Activated CD8-positive, alpha-beta memory T cell treated with anti-CD3 and anti-CD28 coated beads, Interleukin-2, amount 10 ng/mL, durations not matched to agents 7 days and 5 days (primary cell): ENCODE measurements at places on chromosomes 7 and 10. TPM values are rescaled to one million over a fixed set of nuclear protein-coding genes. Genes with fewer than 3 reads are reported as not detected.

SCIN gene
- 1.0 TPM for total RNA-seq

SPDYE11 gene
- not detected for total RNA-seq

DENND11 gene
- 17.0 TPM for total RNA-seq

MNX1 gene
- not detected for total RNA-seq

ZNF503 gene
- total RNA-seq = 0.80 TPM

RNF32 gene
- 2.9 TPM for total RNA-seq

ELMO1 gene
- total RNA-seq = 101 TPM

PNLIPRP2 gene
- not detected for total RNA-seq

RINT1 gene
- 25.7 TPM for total RNA-seq

ANLN gene
- total RNA-seq = 98.8 TPM

GRCh38 chr10:99814143-99814542, 31.7 kb downstream of the ABCC2 start:
- no peaks in the 10 kb centered on the region for H3K36me3 ChIP-seq
- no peak overlapping the region for H3K27ac ChIP-seq
- H3K27me3 ChIP-seq = no peaks in the 10 kb centered on the region
- no peaks in the 10 kb centered on the region for H3K4me1 ChIP-seq
- DNase-seq = no peak

GRCh38 chr10:113305871-113306270, 247.0 kb upstream of the HABP2 start:
- no peaks in the 10 kb centered on the region for H3K4me1 ChIP-seq
- no peak for DNase-seq
- H3K36me3 ChIP-seq = no peaks in the 10 kb centered on the region
- H3K4me3 ChIP-seq = no peak overlapping the region
- H3K27me3 ChIP-seq = peaks cover 19% of the 10 kb centered on the region

DNA sequence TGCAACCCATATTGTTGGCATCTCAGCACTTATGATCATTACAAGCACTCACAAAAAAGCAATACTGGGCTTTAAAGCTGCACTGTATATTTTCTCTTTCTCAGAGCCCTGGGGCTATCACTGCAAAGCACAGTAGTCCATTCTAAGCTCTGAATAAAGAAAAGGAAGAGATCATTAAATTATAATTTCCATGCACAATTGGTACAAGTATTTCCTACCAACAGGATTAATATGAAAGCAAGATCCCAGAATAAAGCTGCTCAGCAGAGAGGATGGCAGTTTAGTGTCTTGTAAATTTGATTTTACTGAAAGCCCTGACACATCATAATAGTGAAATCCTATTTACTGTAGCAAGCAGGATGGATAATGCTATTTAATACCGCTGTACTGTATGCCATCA, 205.3 kb downstream of the CHCHD3 start:
- no peaks in the 10 kb centered on the region for H3K27me3 ChIP-seq
- H3K36me3 ChIP-seq = no peaks in the 10 kb centered on the region
- DNase-seq = no peak
- H3K4me1 ChIP-seq = peaks cover 4% of the 10 kb centered on the region
- H3K27ac ChIP-seq = no peak overlapping the region

GRCh38 chr10:76961841-76962240, 675.8 kb downstream of the KCNMA1 start:
- no peaks in the 10 kb centered on the region for H3K36me3 ChIP-seq
- H3K4me3 ChIP-seq = no peak overlapping the region
- no peaks in the 10 kb centered on the region for H3K27me3 ChIP-seq
- H3K4me1 ChIP-seq = no peaks in the 10 kb centered on the region
- H3K27ac ChIP-seq = no peak overlapping the region

DNA sequence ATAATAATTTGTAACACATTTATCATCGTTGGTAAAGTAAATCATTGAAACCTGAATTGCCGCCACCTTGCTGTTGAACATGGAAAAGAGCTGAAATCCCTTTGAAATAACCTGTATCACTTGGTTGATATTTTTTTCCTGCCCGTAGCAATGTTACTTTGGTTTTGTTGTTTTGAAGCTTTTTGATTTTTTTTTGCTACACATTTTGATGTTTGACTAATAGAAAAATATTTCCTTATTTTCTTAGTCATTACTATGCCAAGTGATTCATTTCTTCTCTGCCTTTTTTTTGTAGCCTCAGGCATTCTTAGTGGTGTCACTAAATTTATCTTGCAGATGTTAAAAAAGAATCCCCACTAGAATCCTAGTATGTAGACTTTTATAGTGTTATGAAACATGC, 235.1 kb upstream of the MEOX2 start:
- H3K27me3 ChIP-seq = no peaks in the 10 kb centered on the region
- no peak overlapping the region for H3K4me3 ChIP-seq
- no peak for DNase-seq
- no peaks in the 10 kb centered on the region for H3K4me1 ChIP-seq
- H3K36me3 ChIP-seq = no peaks in the 10 kb centered on the region

DNA sequence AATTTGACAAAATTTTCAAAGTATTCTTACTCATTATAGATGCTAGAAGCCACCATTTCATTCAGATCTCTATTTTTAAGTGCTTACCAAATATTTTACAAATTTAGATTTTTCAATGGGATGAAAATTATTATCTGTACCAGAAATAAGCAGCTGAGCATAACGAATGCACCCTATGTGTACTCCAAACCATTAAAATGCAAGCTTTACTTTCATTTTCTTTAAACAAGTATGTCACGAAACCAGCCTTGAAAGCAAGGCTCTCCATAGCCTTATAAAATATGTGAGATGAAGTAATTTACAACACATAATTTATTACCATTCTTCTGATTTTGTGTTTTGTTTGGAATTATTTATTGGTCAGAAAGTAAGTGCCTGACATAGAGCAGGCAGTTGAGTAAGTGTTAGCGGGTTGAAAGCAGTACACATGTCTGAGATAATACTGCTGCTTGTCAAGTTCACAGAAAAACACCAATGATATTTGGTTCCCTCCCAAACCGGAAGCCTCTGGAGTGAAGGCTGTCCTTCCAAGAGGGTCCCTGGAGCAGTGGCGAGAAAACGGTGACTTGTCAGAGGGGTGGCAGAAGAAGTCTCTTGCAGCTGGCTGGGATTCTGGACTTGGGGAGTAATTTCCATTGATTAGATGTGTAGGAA, 322.7 kb upstream of the PFKP start:
- no peak overlapping the region for H3K27ac ChIP-seq
- no peaks in the 10 kb centered on the region for H3K4me1 ChIP-seq
- H3K27me3 ChIP-seq = no peaks in the 10 kb centered on the region
- no peak overlapping the region for H3K4me3 ChIP-seq
- no peaks in the 10 kb centered on the region for H3K36me3 ChIP-seq

GRCh38 chr7:6146666-6147065, 115.5 kb downstream of the ANKRD61 start:
- DNase-seq = no peak
- peaks cover 48% of the 10 kb centered on the region for H3K36me3 ChIP-seq

GRCh38 chr7:134988161-134988560, 1.9 kb downstream of the AGBL3 start:
- DNase-seq = no peak
- peaks cover 22% of the 10 kb centered on the region for H3K36me3 ChIP-seq
- H3K4me1 ChIP-seq = peaks cover 48% of the 10 kb centered on the region
- H3K27ac ChIP-seq = no peak overlapping the region
- no peaks in the 10 kb centered on the region for H3K27me3 ChIP-seq

DNA sequence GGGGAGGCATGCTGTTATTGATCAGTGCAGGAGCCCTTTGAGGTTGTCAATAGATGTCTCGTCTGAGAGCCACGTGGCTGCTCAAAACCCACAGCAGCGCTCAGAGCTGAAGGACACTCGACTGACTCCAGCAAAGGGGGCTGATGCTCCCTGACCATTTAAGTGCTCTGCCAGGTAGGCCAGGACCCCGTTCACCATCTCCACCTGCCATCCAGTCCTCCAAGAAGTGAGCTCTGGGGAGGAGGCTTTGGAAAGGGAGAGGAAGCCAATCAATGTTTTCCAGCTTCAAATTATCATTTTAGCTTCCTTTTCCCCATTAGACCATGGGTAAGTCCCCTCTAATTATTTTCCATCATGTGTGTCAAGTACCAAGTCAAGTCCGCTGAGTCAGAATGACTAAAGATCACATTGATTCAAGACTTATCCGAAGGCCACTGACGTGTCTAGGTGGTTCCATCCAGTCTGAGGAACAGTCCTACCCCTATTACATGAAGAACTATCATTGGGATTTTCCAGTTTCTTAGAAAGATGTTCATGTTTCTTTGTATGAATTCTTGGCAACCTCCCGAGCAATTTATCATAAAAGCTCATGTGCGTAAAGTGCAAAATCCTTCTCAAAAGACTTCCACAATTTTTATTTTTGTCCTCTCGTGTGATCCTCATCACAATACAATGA, 302.6 kb upstream of the LYZL1 start:
- H3K36me3 ChIP-seq = no peaks in the 10 kb centered on the region
- H3K4me3 ChIP-seq = no peak overlapping the region
- no peaks in the 10 kb centered on the region for H3K27me3 ChIP-seq
- H3K4me1 ChIP-seq = peaks cover 4% of the 10 kb centered on the region

DNA sequence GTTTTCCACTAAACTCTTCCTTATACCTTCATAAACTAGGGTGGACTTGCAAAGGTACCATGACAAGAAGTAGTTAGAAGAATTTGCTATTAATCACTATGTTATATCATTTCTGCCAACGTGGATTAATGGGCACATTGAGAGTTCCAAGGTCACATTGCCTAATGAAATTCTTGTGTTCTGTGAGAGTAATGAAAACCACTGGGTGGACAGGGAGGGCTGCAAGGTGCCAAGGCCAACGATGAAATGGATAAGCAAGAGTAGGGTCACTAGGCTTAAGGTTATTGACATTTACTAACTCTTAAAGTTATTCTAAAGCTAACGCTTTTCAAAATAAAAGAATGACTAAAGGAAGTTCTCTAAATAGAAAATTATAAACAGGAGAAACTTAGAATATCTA, 6.6 kb upstream of the ABCB4 start:
- no peaks in the 10 kb centered on the region for H3K4me1 ChIP-seq
- no peak overlapping the region for H3K27ac ChIP-seq
- peaks cover 16% of the 10 kb centered on the region for H3K27me3 ChIP-seq
- no peaks in the 10 kb centered on the region for H3K36me3 ChIP-seq
- H3K4me3 ChIP-seq = no peak overlapping the region
- no peak for DNase-seq

DNA sequence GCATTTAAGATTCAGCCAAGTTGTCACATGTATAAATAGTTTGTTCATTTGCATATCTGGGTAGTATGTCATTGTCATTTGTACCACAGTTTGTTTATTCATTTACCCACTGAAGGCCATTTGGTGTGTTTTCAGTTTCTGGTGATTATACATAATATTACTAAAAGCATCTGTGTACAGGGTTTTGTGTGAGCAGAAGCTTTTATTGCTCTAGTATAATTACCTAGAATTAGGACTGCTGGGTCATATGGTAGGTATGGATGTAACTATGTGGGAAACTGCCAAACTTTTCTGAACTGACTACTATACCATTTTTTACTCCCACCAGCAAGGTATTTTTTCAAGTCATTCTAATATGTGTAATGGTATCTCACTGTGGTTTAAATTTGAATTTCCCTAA, 584.0 kb upstream of the GHITM start:
- H3K27me3 ChIP-seq = no peaks in the 10 kb centered on the region
- no peak overlapping the region for H3K27ac ChIP-seq

- DNase-seq = no peak
- H3K36me3 ChIP-seq = no peaks in the 10 kb centered on the region
- no peaks in the 10 kb centered on the region for H3K4me1 ChIP-seq
- H3K4me3 ChIP-seq = no peak overlapping the region
Measured at GRCh38 chr7:42686594-42687156, 225.2 kb downstream of the C7orf25 start.

- DNase-seq = no peak
- H3K4me1 ChIP-seq = peaks cover 16% of the 10 kb centered on the region
- no peak overlapping the region for H3K27ac ChIP-seq
Measured at GRCh38 chr10:124225029-124225466, 131.7 kb upstream of the CHST15 start.

DNA sequence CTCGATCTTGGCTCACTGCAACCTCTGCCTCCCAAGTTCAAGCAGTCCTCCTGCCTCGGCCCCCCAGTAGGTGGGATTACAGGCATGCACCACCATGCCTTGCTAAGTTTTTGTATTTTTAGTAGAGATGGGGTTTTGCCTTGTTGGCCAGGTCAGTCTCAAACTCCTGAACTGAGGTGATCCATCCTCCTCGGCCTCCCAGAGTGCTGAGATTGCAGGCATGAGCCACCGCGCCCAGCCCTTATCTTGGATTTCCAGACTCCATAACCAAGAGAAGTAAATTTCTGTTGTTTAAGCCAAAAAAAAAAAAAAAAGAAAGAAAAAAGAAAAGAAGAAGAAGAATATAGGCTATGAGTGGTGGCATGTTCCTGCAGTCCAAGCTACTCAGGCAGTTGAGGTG, 53.3 kb upstream of the RABGEF1 start:
- peaks cover 7% of the 10 kb centered on the region for H3K36me3 ChIP-seq
- DNase-seq = no peak
- H3K27ac ChIP-seq = no peak overlapping the region
- H3K4me3 ChIP-seq = no peak overlapping the region
- peaks cover 12% of the 10 kb centered on the region for H3K4me1 ChIP-seq

DNA sequence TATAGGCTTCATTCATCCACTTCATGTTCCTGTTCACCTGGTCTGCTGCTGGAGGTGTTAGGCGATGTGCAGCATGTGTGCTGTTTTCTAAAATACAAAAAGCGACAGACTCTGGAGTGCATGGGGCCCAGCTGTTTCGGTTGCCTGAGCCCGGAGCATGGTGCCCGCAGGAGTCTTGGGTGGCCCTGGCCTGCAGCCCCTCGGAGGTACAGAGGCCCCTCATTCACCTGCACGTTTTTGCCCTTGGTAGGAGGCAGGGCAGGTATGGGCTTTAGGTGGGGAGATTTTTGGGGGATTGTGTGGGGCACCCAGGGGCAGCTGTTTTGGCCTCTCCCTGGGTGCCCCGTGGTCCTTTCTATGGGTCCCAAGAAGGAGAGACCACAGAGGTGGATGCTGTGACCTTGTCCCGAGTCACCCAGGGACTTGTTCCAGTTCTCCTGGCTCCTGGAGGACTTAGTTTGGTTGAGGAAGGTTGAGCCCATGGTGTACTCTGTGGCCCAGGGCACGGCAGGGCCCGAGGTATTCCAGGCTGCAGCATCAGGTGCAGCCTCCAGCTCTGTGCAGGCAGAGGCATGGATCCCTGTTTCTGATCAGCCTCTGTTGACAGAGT, 130.7 kb downstream of the TRRAP start:
- H3K36me3 ChIP-seq = peaks cover 44% of the 10 kb centered on the region
- H3K4me1 ChIP-seq = no peaks in the 10 kb centered on the region
- no peak overlapping the region for H3K27ac ChIP-seq
- no peak overlapping the region for H3K4me3 ChIP-seq

GRCh38 chr10:97065128-97065527, 120.6 kb downstream of the SLIT1 start:
- no peak overlapping the region for H3K27ac ChIP-seq
- H3K4me1 ChIP-seq = peaks cover 9% of the 10 kb centered on the region
- no peaks in the 10 kb centered on the region for H3K27me3 ChIP-seq
- peaks cover 3% of the 10 kb centered on the region for H3K36me3 ChIP-seq

DNA sequence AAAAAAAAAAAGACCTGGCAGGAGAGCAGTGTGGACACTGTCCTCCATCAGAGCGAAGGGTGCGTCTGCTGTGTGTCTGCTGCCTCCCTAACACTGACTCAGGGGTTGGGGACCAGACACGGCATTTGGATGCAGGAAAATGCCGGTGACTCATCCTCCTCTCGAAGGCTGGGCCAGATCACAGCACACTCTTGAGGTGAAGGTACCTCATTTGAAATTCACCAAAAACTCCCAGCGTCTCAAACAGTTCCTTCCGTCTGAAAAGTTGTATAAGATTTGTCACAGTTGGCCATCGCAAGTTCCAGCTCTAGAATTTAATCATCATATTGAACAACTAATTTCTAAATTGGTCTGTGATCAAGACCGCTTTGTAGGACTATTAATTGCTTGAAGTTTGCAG, 118.1 kb upstream of the LYZL2 start:
- peak overlapping the region; percentile 71 for H3K27ac ChIP-seq
- DNase-seq = peak; percentile 81
- peaks cover 74% of the 10 kb centered on the region for H3K4me1 ChIP-seq
- H3K36me3 ChIP-seq = peaks cover 4% of the 10 kb centered on the region
